ENCODE measurements at places on chromosomes 7 and 10.

GRCh38 chr10:125368146-125368545, 207.8 kb upstream of the CTBP2 start:
- H3K4me1 ChIP-seq, result no peaks in the 10 kb centered on the region
- DNase-seq, result no peak
- no peak overlapping the region for H3K4me3 ChIP-seq
- peaks cover 9% of the 10 kb centered on the region for H3K27me3 ChIP-seq

- H3K27me3 ChIP-seq, result no peaks in the 10 kb centered on the region
- H3K27ac ChIP-seq, result no peak within 1 kb of the TSS
- no peak within 1 kb of the TSS for H3K4me3 ChIP-seq
- H3K36me3 ChIP-seq, result no peaks in the 10 kb centered on the region
- no peaks in the 10 kb centered on the region for H3K4me1 ChIP-seq
Measured at GRCh38 chr10:90920986-90921666, at the start of gene ANKRD1. Gene ANKRD1, minus strand, starts transcription at chr10:90921087. Its CDS starts 60 bp downstream, at chr10:90921027.

- DNase-seq, result no peak
- H3K4me1 ChIP-seq, result no peaks in the 10 kb centered on the region
- H3K4me3 ChIP-seq, result no peak overlapping the region
- H3K27ac ChIP-seq, result no peak overlapping the region
Measured at GRCh38 chr7:45216181-45216580, 58.6 kb downstream of the RAMP3 start.

DNA sequence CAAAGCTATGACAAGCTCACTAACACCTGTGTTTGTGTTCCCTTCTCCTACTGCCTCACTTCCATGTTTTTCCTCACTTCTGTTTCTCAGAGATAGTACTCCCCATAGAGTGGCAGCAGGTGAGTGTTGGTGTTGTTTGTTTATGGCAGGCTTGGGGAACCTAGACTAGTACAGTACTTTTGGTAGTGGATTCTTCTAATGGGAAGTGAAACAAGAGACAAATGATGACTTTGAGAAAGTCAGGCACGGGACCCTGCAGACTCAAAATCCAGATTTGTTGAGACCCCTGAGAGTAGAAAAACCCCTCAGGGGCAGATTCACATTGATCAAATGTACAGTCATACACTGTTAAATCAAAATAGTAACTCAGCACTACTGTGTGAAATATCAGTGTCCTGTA, 6.4 kb upstream of the CFAP69 start:
- no peaks in the 10 kb centered on the region for H3K4me1 ChIP-seq
- H3K4me3 ChIP-seq, result no peak overlapping the region
- peaks cover 3% of the 10 kb centered on the region for H3K27me3 ChIP-seq
- no peak overlapping the region for H3K27ac ChIP-seq

DNA sequence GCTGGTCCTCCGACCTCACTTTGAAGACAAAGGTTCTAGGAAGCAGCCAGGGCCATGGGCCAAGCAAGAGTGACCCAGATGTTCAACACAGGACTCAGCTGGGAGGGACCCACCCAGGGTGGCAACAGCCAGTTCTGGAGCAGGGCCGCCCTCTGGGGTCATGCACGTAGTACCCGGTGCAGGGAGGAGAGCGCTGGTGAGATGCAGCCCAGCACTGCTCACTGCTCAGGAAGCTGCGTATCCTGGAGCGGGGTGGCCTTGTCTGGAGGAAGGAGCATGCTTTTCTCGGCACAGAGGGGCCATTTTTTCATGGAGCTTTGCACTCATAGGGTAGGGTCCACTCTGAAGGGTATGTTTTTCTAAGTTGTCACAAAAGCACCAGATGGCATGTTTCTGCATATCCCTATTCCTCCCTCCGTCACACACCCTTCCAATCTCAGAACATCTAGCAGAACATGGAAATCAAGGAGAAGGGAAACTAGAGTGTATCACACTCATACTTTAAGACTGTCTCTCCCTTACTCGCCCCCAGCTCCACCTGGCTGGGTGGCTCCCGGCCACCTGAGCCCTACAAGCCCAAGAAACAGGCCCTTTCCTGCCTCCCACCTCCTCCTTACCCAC, 132.6 kb downstream of the CDH23 start:
- no peaks in the 10 kb centered on the region for H3K27me3 ChIP-seq
- H3K36me3 ChIP-seq, result no peaks in the 10 kb centered on the region
- DNase-seq, result no peak
- no peak overlapping the region for H3K27ac ChIP-seq

DNA sequence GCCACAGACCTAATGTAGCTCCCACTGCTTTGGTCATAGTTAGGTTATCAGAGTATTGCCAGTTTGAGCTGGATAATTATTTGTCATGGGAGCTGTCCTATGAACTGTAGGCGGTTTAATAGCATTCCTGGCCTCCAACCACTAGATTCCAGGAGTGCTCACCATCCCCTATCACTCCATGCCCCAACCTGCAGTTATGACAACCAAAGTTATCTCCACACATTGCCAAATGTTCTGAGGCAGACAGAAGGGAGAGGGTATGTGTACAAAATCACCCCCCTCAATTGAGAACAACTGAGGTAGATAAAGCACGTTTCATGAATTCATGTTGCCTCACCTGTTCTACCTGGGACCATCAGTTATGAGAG, 119.0 kb upstream of the CACUL1 start:
- H3K27me3 ChIP-seq, result no peaks in the 10 kb centered on the region
- H3K4me1 ChIP-seq, result no peaks in the 10 kb centered on the region
- H3K27ac ChIP-seq, result no peak overlapping the region
- no peaks in the 10 kb centered on the region for H3K36me3 ChIP-seq
- no peak overlapping the region for H3K4me3 ChIP-seq
- no peak for DNase-seq

- peaks cover 8% of the 10 kb centered on the region for H3K4me1 ChIP-seq
- H3K27ac ChIP-seq, result no peak overlapping the region
- no peaks in the 10 kb centered on the region for H3K36me3 ChIP-seq
- no peak for DNase-seq
- peaks cover 48% of the 10 kb centered on the region for H3K27me3 ChIP-seq
Measured at GRCh38 chr10:86393362-86393761, 26.8 kb upstream of the GRID1 start.

GRCh38 chr7:153934048-153934447, 118.2 kb upstream of the DPP6 start:
- peaks cover 5% of the 10 kb centered on the region for H3K27me3 ChIP-seq
- H3K4me1 ChIP-seq, result no peaks in the 10 kb centered on the region
- no peak overlapping the region for H3K4me3 ChIP-seq
- no peak overlapping the region for H3K27ac ChIP-seq
- DNase-seq, result no peak

DNA sequence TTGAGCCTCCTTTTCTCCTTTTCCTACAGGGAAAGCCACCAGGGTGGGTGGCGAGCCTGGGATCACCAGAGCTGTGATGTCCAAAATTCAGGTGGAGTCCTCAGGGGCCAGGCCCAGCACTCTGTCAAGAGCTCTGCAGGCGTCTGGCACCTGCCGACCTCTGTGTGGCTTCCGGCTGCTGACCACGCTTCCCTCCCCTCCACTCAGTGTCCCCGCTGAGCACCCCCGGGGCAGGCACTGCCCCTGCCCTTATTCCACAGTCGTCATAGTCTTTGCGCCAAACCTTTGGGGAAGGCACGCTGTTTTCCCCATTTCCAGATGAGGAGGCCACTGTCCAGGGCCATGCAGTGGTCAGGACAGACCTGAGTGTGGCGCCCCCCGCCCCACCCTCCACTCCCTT, 7.5 kb downstream of the MTG1 start:
- DNase-seq, result no peak
- H3K4me1 ChIP-seq, result peaks cover 15% of the 10 kb centered on the region
- H3K27me3 ChIP-seq, result no peaks in the 10 kb centered on the region
- H3K4me3 ChIP-seq, result no peak overlapping the region
- H3K27ac ChIP-seq, result no peak overlapping the region
